ENCODE measurements at places on chromosomes 5 and 9. TPM values are rescaled to one million over a fixed set of nuclear protein-coding genes. Genes with fewer than 3 reads are reported as not detected.

DNA sequence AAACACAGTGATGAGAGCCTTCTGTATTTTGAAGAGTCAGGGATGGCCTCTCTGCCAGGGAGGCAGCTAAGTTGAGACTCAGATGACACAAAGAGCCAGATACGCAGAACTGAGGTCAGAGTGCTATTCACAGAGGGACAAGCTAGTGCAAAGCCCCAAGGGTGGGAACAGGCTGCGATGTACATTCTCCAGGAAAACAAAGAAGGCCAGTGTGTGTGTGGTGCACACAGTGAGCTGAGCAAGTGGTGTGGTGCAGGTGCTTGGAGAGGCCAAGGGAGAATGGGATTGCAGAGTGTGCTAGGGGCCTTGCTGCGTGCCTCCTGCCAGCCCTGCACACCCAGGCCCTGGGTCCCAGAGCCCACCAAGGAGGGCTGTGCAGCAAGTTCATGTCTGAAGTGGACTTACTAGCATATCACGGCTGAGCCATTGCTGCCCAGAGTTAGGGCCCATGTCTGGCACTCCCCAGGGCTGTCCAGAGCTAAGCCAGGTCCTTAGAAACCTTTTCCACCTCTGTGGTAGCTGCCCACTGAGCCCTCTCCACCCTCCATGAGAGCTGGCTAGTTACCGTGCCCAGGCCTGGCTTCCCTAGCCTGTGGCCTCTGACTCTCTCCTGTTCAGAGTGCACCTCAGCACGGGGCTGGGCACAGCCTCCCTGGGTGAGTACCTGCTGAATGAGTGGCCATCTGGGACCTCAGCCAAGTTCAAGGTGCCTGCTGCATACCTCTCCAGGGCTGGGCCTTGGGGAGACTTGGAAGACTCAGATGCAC is 9.3 kb downstream of the SLC25A48 start:
- H3K4me1 ChIP-seq: no peaks in the 10 kb centered on the region
- no peaks in the 10 kb centered on the region for H3K36me3 ChIP-seq
- no peak for DNase-seq
- no peak overlapping the region for H3K4me3 ChIP-seq
- no peaks in the 10 kb centered on the region for H3K27me3 ChIP-seq

PCDHA3 gene
- not detected for total RNA-seq

CARTPT gene
- total RNA-seq: not detected

- H3K27me3 ChIP-seq: no peaks in the 10 kb centered on the region
- no peak overlapping the region for H3K27ac ChIP-seq
- no peak for DNase-seq
- no peaks in the 10 kb centered on the region for H3K4me1 ChIP-seq
- no peaks in the 10 kb centered on the region for H3K36me3 ChIP-seq
Observed at GRCh38 chr5:2818936-2819335, 67.5 kb upstream of the IRX2 start.

EPB41L4A gene
- total RNA-seq: 1.5 TPM

- no peaks in the 10 kb centered on the region for H3K36me3 ChIP-seq
- no peak overlapping the region for H3K27ac ChIP-seq
- DNase-seq: no peak
- no peaks in the 10 kb centered on the region for H3K4me1 ChIP-seq
- no peak overlapping the region for H3K4me3 ChIP-seq
- no peaks in the 10 kb centered on the region for H3K27me3 ChIP-seq
Observed at GRCh38 chr9:77854258-77854915, 177.2 kb downstream of the GNAQ start.

DNA sequence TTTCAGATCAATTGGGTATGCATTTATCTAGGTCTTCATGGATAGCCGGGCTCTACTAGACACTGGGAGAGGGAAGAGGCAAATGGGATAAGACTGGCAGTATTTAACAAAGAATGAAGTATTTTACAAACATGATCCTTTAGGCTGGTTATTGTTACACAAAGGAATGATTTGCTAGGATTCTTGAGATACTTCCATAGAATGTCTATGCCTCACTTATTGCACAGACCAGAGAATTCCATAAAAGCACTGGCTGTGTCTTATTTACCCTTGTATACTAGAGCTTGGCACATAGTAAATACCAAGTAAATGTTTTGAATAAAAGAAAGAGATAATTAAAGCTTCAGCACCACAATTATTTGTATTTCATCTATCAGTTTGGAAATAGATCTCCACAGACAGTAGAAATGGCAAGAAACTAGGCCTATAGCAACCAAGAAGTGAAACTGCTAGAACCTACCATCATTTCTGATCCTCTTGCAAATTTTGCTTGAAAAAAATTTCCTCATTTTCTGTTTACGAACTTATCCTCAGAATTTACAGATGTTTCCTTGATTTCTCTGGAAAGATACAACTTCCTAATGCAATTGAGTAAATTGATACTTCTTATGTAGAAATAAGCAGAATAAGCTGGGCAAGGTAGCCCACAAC is 3.8 kb downstream of the PDCD1LG2 start:
- DNase-seq: no peak
- H3K27me3 ChIP-seq: no peaks in the 10 kb centered on the region
- no peaks in the 10 kb centered on the region for H3K36me3 ChIP-seq
- no peak overlapping the region for H3K27ac ChIP-seq
- peaks cover 3% of the 10 kb centered on the region for H3K4me1 ChIP-seq
- H3K4me3 ChIP-seq: no peak overlapping the region
